ENCODE measurements at places on chromosomes 2 and 18.
A peak's percentile ranks its signal among the peaks of the same experiment; 100 is the strongest.

- no peak for DNase-seq
These were observed 465.3 kb downstream of the EIPR1 start for GRCh38 chr2:2912293-2912692.

- DNase-seq = no peak
These were observed 12.3 kb downstream of the CALCRL start for GRCh38 chr2:187435756-187436155.

DNA sequence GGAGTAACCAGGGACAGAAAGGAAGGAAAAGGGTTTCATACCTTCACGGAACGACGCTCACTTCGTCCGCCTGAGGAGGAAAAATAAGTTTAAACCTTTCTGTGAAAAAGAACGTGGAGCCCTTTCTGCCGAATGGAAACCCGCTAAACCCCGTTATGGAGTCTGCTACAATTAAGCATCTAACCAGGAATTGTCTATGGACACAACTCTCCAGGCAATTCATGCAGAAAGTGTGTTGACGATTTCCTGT lies 528 bp upstream of the PPP4R3B start:
- no peak for DNase-seq

DNA sequence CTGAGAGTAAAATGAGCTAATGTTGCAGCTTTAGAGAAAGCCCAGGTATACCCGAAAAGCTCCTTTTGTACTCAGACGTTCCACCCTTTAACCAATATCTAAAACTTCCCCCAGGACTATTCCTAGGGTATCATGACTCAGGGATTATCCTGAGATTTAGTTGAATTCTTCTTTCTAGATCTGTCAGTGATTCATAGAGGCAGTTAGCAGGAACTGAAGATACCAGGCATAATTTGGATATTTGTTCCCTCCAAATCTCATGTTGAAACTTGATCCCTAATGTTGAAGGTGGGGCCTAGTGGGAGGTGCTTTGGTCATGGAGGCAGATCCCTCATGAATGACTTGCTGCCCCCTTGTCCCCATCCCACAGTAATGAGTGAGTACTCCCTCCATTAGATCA lies 161.2 kb upstream of the LRP1B start:
- no peak for DNase-seq

- DNase-seq = peak; percentile 64
These were observed 809 bp downstream of the DBI start for GRCh38 chr2:119367472-119368099.

DNA sequence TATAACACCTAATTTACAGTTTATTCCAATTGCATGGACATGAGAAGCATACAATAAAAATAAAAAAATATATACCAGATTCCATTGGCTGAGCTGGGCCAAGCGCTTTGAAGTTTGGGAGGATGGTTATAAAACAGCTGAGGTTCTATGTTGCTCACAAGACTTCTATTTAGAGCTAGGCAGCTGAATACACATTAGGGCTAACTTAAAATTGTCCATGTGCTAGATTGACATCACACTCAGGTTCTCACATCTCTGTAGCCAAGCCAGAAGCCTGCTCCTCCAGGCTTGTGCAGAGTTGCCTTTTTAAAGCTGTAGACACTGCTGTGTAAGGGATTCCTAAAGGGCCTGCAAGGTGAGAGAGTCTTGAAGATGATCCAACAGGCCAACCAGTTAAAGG lies 871.1 kb upstream of the FANCL start:
- DNase-seq = no peak
